ENCODE measurements at places on chromosomes 7 and 10. TPM values are rescaled to one million over a fixed set of nuclear protein-coding genes. Genes with fewer than 3 reads are reported as not detected.

- no peak for DNase-seq
Measured at GRCh38 chr10:44883593-44884331, 27.4 kb upstream of the TMEM72 start.

DNA sequence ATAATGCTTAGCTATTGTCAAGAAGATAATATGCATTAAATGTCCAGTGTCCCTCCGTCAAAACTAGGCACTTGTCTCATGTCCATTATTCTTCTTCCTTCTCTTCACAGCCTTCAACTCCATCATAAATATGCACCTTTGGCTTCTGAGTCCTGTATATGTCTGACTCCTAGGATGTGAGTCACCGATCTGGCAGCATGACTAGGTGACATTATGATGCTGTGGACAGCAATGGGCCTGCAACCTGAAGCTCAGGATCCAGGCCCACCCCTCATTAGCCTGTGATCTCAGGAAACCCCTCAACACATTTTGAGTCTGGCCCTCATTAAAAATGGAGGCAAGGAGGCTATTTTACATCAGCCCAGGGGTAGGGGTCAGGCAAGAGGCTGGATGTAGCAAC, 362.5 kb upstream of the ZMIZ1 start:
- peak; percentile 4 for DNase-seq

The SH2D4B gene
- not detected for total RNA-seq

GRCh38 chr7:28104041-28104541, 76.5 kb downstream of the JAZF1 start:
- DNase-seq = no peak

DNA sequence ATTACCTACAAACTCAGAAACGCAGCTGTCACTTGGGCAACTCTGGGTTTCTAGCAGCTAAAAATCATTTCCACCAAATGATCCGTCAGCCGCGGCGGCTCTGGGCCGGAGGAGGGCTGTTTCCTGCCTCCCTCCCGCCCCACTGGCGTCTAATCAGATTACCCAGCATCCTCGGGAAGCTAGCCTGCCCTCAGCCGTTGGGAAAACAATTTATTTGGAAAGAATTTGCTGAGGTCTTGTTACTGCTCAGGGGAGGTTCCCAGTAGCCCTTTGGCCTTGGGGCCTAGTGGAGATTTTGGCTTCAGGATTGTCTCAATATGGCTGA, 65.0 kb upstream of the ADGRA1 start:
- no peak for DNase-seq

The CCL24 gene
- total RNA-seq = not detected

The TSPAN14 gene
- total RNA-seq = 17.3 TPM

The CCDC172 gene
- not detected for total RNA-seq

DNA sequence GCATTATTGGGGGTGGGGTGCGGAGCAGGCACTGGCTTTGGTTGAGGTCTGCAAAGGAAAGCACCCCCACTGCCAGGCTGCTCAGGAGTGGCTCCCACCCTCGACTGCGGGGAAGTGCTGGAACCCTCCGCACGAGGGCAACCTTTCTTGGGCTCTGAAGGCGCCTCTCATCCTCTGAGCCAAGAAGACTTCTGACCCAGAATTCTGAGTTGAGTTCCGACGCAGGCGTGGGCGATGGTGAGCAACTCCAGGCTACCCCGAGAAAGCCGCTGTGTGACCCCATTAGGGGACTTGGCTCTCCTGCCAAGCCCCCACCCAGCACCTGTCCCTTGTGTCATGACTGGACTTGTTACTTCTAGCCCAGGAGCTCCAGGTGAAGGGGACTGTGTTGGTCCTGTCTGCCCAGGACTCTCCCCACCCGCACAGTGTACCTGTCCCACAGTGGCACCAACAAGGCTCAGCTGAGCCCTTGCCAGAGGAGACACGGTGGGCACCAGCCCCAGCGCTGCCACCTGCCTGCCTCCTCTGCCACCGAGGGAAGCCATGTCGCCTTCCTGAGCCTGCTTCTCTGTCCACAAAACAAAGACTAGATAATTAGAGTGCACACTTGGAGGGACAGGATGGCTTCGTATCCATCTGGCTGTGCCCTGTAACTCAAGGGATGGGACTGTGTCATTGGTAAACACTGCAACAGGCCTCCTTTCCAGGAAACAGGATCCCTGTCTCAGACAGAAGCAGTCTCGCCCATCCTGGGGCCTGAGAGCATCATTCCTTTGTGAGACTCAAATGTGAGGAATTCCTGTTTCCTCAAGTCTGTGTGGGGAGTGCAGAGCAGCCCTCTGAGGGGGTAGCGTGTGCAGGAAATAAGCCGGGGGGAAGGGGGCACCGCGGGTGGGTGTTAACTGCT, 128.8 kb downstream of the LHPP start:
- no peak for DNase-seq

DNA sequence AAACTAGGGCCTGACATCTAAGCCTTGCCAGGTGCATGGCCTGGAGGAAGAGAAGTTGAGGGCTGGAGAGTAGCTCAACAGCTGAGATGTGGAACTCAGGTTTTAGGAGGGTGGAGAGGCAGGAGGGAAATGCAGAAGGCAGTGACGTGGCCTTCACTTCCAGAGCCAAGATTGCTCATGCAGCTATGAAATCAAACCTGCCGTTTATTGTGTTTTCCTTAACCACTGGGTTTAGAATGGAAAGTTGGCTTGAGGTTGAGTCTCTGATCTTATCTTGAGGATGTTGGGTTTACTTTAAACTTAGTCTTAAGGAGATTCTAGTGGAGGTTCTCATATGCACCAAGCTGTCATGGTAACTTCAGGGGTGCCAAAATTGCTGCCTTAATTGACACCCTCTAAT, 178.6 kb downstream of the SORCS3 start:
- no peak for DNase-seq

The ALOX5 gene
- total RNA-seq = not detected

The TMEM139 gene
- total RNA-seq = 4.0 TPM

DNA sequence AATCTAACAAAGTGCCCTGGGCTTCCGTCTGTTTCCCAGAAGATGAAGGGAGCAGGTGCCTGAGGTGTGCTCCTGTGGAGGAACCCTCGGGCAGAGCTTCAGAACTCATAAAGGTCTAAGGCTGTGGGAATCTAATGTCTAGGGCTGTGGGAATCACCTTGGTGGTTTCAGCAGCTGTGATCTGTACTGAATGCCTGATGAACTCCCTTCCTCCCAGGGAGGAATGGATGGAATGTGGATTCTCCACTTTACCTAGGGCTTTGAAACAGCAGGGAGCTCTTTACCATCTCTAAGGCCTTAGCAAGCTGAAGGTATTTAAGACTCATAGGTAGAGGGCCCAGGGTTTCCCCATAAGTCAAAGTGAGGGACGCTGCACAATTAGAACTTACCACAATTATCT, 36.0 kb upstream of the SEMA3E start:
- no peak for DNase-seq

The AMZ1 gene
- not detected for total RNA-seq

- DNase-seq = no peak
Measured at GRCh38 chr10:129642427-129642826, 175.4 kb downstream of the MGMT start.

GRCh38 chr10:125149036-125149679, 11.2 kb downstream of the CTBP2 start:
- no peak for DNase-seq

DNA sequence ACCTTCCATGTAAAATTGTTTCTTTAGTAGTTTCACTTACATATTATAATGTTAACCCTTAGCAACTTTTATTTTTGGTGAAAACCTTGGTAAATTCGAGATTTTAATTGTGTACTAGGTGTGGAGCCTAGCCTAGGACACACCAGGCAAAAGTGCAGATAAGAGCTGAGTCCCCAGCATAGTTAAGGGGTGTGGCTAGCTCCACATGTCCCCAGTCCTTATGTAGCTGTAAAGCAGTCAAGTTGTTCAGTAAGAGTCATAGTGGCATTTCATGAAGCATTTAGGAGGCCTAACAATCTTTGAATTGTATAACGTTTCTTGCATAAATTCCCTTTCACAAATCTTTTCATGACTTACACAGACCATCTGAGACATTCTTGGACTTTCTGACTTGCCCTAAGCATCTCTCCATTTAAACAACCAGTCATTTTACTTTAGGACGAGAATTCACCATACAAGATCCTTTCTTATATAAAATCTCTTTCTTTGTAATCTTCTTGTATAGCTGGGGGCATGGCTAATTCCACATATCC, 53.8 kb upstream of the INHBA start:
- no peak for DNase-seq

- DNase-seq = no peak
Measured at GRCh38 chr7:10924370-10924769, 49.3 kb upstream of the PHF14 start.

- no peak for DNase-seq
Measured at GRCh38 chr10:67603701-67604100, 92.3 kb downstream of the CTNNA3 start.

DNA sequence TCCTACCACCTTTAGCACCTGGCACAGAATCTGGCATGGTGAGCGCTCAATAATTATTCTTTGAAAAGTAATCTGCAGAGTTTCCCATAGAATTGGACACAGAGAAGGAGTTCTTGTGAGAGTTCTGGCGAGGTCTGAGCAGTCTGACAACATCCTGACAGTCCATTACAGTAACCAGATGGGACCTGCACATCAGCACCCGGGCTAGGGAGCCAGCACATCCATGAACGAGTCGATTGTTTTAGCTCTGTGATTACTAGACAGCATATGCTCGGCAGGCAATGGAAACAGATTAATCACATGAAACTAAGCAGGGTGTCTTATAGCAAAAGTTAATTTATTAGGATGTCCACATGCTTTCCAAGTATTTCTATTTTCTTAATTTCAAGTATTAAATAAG, 96.7 kb downstream of the SEMA3D start:
- no peak for DNase-seq

- DNase-seq = no peak
Measured at GRCh38 chr7:145350334-145350733, 514.5 kb upstream of the TPK1 start.

DNA sequence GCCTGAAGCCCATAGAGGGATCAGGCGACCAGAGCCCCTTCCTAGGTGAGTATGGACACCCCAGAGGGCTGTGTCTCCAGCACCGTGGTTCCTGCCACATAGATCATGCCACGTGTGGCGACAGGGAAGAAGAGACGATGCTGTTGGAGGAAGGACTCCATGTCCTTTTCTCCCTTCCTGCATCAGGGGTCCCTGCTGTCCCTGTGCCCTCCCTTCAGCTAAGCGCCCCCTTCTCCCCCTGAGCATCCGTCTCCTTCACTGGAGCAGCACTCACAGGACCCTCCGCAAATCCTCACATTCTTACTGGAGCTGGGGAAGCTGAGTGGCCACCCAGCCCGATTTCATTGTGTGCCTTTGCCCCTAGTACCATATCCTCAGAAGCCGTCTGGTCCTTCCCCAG, 85.6 kb upstream of the NPS start:
- DNase-seq = no peak

Data from NCI-H460 (cell line).